ENCODE measurements at places on chromosomes 5 and 9. TPM values are rescaled to one million over a fixed set of nuclear protein-coding genes. Genes with fewer than 3 reads are reported as not detected.

The OCLN gene
- total RNA-seq, result 1.7 TPM

- no peak for DNase-seq
Observed at GRCh38 chr5:68443091-68443490, 227.5 kb downstream of the PIK3R1 start.

DNA sequence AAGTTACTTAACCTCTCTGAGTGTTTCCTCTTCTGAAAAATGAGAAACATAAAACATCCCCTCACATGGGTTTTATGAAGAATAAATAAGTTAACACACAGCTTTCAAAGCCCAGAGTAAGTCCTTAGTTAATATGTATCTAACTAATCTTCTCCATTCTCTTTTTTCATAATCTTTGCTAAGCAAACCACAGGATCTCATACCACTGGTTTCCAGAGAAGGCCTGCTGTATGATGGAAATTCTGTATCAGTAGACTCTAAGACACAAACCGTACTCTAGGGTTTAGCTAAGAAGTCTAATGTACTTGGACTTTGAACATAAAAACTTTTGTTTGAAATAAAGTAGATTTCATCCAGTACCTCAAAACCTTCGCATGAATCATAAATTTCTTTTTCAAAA, 307.9 kb downstream of the SPOCK1 start:
- no peak for DNase-seq

The TXN gene
- total RNA-seq, result 89.0 TPM

DNA sequence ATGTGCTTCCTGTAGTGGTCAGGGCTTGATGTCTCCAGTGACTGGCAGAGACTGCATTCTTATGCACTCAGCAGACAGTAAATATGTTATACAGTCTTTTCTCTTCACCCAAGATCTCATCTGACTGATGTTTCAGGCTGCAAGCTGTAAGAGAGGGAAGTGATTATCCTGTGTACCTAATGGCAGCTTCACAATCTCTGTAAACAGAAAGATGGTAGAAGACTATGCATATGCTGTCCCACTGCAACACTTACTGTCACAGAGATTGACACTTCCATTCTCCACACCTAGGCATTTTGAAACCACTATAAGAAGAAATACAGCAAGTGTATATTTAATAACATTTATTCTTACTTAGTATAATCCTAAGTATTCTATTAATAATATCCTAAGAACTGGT, 97.6 kb upstream of the ANXA1 start:
- DNase-seq, result no peak

The OTP gene
- total RNA-seq, result not detected

The TNC gene
- total RNA-seq, result 54.5 TPM

DNA sequence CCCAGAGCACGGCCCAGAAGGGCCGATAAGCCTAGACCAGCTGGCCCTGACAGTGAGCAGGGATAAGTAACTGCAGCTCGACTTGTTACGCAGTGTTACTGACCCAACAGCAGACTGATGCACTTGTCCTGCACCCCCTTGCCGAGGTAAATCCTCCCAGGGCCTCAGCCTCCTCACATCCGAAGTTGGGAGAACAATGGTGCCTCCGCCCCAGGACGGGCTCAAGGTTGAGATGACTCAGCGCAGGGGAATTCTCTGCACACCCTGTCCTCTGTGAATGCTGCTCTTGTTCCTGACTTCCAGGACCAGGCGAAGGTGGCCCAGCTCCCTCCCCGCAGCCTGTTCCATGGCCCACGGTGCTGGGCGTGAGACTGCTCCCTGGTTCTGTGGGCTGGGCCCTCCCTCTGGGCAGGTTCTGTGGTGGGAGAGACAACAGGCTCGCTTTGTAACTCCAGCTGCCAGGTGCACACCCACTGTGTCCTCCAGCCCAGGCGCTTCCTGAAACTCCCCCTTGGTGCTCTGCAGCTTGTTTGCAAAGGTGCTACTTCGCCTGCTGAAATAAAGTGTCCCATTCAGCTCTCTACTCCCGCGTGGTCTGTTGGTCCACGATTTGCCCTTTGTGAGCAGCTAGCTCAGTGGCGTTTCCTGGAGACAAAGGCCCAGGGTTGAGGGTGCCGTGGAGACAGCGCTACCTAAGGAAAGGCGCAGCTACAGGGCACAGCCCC, 40.1 kb upstream of the SLC6A19 start:
- peak; percentile 19 for DNase-seq

- DNase-seq, result no peak
Observed at GRCh38 chr9:136530461-136531089, 15.3 kb downstream of the NOTCH1 start.

The IRX1 gene
- not detected for total RNA-seq

The LHX2 gene
- total RNA-seq, result not detected

DNA sequence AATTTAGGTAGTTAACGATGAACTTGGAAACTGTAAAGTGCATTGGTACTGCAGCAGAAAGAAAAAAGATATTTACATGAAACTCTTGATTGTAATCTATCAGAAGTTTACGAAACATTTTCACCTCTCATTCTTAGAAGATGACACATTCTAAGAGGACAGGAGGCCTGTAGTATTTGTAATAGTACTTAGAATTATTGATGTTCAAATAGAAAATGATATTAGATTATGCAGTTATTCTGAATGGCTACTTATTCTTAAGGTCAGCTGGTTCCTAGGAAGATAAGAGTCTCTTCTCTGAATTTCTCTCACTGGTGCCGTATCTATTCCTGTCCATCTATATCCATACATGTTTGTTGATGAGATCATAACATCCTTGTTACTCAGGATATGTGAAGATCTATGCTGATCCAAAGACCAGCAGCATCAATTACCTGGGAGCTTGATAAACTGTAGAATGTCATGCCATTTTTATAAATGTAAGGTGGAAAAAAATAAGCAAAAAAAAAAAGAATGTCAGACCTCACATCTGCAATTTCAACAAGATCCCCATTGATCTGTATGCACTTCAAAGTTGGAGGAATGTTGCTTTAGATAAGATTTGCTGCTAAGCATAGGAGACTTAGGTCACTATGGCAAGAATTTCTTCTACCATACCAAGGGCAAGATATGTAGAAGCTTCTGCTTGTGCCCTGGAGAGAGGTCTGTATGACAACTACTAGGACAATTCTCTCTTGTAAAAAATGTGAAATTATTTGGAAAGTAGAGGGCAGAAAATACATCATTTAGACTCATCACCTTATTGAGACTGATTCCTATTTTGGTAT, 42.4 kb upstream of the RICTOR start:
- no peak for DNase-seq

DNA sequence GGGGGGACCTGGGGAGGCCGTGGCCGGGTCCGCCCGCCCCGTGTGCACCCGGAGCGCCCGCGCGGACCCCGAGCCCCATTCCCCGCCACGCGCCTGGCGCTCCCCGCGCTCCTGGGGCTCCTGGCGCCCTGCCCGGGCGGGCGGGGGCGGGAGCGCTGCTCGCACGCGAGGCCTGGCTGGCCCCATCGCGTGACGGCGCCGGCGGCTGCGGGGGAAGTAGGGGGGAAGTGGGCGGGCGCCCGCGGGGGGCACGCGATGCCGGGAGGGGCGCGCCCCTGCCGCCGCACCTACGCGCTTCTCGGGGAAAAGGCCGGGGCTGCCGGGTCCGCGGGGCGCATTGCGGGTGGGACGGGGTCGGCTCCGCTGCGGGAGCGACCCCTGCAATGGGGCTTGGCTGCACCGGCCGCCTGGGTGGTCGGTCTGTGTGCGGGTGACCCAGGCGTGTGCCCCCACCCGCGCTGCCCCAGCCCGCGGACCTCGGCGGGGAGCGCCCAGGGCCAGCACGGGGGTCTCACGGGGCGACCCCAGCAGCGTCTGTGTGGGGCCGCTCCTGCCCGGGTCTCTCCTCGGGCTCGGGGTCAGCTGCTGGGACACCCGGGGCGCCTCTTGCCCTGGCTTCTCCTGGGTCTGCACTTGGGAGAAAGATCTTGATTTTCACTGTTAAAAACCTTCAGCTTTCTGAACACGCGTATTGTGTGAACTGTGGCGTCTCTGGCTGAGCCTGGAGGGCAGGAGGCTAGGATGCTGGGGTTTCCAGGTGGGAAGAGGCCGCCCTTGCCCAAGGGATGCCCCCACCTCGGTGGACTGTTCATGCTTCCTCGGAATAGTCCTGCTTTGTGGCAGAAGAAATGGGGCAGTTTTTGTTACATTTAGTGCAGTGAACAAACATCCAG, 52.4 kb downstream of the AHRR start:
- DNase-seq, result peak; percentile 55

The ASTN2 gene
- 31.3 TPM for total RNA-seq

DNA sequence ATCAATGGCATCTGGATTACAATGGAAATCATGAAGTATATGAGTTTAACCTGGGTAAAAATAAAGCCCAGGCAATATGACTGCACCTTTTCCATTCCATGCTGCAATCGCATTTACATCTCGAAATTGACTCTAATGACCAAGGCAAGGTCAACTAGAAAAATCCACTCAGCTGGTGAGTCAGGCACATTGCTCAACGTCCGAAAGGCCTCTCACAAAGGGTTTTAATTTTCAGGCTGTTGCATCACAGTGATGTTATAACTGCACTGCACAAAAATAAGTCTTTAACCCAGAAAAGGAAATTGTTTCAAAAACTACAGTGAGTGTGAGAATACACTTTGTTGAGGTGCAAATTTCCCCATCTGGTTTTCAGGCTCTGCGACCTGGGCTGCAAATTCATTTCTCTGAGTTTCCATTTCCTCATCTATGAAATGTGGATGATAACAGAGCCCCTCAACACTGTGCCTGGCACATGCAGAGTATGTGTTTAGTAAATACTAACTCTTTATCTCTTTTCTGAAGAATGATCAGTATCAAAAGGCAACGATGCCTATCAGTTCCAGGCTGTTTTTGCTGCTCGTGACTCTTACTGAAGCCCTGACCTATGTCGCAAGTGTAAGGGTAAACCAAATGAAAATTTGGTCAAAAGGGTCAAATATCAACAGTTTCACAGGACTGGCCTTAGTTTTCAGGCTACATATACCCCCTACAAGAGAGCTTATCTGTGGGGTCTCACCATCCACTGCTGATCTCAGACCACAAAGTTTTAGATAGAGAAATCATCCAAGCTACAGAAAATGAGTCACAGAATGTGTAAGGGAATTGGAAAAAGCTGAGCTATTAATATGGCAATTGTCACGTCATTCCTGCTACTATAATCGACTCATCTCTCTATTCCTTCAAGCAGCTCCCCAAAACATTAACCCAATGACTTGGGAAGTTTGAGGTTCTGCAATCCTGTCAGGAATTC, 4.1 kb downstream of the NFIL3 start:
- DNase-seq, result peak; percentile 71

DNA sequence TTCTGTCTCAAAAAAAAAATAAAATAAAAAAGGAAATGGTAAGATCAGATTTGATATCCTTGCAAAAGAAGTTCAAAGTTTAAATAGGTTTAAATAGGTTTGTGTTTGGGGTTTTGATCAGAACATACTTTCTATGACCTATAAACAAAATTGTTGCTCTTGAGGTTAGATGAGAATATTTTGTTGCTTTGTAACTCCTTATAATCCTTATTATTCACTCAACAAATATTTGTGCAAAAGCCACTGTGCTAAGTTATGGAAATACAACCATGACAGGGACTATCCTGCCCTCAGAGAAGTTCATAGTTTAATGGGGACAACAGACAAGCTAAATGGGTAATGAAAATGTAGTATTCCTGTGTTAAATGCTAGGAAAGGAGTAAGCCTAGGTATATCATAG, 71.5 kb downstream of the INVS start:
- no peak for DNase-seq

The RORB gene
- total RNA-seq, result 1.2 TPM

The BTNL8 gene
- not detected for total RNA-seq

GRCh38 chr9:12739014-12739652, 35.7 kb upstream of the LURAP1L start:
- no peak for DNase-seq

DNA sequence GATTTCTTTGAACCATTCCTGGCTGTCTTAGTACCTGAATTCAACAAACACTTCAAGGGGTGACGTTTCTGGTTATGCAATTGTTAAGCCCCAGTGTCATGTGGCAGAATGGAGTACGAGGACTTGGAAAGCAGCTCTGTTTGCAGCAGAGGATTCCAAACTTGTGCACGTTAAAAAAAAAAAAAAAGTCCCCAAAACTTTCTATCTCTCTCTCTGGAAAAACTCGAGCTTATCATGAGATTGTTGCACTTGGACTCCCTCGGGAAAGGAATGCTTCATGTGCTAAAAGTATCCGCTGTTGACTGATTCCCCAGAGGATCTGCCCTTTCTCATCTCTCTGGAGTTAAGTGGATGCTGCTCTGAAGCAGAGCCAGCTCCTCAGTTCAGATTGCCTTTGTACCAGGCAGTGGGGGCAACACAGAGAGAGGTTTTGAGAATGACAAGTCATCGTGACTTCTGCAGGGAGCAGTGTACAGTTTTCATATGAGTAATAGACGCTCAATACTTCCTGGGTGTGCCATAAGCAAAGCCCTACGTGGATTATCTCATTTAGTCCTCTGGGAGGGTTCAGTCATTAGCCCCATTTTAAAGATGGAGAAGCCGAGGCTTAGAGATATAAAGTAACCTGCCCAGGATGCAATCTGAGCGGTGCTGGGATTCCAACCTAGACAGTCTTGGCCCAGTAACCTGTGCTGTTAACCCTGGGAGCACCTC, 28.1 kb downstream of the TMOD1 start:
- DNase-seq, result peak; percentile 49

DNA sequence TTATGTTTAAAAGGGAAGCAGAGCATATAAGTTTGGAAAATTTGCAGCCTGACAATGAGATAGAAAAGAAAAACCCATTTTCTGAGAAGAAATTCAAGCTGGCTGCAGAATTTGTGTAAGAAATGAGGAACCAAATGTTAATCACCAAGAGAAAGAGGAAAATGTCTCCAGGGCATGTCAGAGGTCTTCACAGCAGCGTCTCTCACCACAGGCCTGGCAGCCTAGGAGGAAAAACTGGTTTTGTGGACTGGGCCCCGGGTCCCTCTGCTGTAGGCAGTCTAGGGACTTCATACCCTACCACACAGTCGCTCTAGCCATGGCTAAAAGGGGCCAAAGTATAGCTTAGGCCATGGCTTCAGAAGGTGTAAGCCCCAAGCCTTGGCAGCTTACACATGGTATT, 32.1 kb upstream of the HSD17B4 start:
- DNase-seq, result no peak

GRCh38 chr5:142740474-142741242, 29.5 kb upstream of the ARHGAP26 start:
- DNase-seq, result no peak

DNA sequence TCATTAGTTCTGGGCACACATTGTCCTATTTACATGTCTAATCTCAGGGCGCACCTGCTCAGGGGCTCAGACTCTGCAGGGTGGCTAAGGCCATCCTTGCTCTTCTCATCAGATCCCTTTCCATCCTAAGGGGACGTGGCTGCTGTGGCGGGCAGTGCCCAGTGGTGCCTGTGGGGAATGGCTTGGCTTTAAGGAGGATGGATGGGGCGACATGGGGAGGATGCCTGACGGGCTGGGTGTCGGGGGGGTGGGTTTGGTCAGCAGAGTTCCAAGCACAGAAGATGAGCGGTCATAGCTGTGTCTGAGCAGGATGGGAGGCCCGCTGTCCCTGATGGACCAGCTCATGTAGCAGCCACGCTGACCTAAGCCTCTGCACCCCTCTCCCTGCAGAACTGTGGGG, 40.9 kb upstream of the SUSD3 start:
- no peak for DNase-seq
